GM19239 (cell line): ENCODE measurements at places on chromosomes 3 and 15.

DNA sequence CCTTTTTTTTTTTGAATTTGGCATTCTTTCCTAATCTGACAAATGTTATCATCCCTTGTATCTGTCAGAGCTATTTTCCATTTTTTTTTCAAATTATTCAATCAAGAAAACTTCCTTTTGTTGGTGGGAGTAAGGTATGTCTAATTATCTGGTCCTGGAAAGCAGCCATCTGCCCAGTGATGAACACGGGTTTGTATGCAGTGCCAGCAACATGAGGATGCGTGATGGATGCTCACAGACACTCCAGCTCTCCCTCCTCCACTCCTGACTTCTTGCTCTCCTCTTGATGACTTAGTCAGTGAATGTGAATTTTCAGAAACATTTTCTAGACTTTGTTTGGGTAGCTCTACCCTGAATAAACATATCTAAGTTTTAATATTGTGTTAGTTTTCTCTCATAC lies 79.2 kb downstream of the IL1RAP start:
- DNase-seq: no peak

DNA sequence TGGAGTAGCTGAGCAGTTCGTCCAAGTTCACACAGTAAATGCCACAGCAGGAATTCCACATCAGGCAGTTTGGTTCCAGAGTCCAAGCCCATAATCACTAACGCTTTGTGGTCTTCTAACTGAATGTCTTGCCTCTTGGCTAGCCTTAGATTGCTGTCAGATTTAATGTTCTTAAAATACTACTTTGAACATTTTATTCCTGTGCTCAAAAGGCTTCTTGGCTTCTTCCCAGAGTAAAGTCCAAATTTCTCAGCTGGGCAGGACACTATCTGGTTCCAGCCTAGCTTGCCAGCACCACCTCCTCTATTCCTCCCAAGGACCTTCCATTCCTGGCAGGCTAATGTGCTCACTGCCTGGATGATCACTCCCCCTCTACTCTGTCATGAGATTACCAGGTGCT lies 256.9 kb downstream of the SQOR start:
- DNase-seq: no peak

GRCh38 chr3:21893242-21893641 lies 142.2 kb upstream of the ZNF385D start:
- no peak for DNase-seq

DNA sequence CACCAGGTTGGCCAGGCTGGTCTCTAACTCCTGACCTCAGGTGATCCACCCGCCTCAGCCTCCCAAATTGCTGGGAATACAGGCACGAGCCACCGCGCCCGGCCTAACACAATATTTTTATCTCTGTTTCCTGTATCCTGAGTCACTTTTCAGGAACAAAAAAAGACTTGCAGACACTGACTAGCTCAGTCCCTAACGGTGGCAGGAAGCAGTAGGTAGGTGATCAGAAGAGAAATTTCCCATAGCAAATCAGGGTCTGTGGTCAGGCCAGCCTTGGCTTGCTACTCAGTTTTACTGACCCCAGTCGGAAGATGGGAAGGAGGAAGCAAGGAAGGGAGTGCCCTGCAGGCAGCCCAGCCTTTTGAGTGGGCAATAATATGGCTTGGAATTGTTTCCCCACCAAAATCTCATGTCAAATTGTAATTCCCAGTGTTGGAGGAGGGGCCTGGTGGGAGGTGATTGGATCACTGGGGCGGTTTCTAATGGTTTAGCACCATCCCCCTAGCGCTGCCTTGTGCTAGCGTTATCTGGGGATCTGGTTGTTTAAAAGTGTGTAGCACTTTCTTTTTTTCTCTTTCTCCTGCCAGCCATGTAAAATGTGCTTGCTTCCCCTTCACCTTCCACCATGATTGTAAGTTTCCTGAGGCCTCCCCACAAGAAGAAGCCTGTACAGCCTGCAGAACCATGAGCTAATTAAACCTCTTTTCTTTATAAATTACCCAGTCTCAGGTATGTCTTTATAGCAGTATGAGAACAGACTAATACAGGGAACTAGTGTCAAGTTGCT lies 19.5 kb upstream of the CDCP1 start:
- DNase-seq: no peak

- DNase-seq: no peak
Observed at GRCh38 chr3:121895121-121895520, 920 bp downstream of the SLC15A2 start.

GRCh38 chr3:187212196-187212545 lies 14.9 kb downstream of the RTP1 start:
- no peak for DNase-seq

DNA sequence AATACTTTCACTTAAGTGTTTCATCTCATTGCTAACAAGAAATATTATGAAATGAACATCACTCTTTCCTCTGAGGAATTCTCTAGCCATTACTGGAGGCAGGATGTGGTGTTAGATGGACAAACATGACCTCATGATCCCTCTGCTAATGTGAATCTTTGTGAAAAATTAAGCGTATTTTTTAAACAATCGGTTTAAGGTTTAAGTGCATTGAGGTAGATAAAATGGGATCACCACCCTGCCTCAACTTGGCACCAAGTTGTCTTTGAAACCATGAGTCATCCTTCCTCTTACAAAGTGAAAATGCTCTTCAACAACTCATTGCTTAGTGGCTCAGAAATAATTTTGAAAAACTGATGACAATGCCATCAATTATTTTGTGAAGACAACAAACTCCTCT lies 76.0 kb upstream of the DCBLD2 start:
- DNase-seq: no peak

DNA sequence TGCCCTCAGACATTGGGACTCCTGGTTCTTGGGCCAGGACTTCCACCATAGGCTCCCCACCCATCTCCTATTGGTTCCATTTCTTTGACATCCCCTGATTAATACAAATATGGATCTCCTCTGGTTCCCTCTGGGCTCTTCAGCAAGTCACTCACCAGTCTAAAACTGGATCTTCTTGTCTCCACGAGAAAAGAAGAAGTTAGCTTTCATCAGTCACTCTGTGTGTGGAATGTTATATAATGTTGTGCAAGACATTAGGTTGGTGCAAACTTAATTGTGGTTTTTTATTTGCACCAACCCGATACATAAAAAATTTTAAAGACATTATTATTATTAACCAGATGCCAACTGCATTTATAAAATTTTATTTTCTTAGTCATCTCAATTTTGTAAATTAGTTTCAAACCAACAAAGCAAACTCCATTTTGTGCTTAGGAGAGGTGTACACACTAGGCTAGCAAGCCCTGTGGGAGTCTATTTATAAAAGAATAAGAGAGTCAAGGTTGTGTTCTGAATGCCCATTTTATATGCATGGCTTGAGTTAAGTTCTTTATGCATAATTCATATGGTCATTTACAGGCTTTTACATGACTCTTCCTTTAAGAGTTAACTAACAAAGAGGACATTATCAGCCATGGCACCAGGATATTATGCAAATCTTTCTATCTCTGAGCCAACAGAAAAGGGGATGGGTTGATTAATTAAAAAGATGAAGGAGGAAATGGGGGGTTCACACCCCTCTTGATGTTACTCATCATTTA lies 35.1 kb upstream of the IL12A start:
- DNase-seq: no peak

- no peak for DNase-seq
Observed at GRCh38 chr3:152087153-152087552, 181.6 kb upstream of the MBNL1 start.

DNA sequence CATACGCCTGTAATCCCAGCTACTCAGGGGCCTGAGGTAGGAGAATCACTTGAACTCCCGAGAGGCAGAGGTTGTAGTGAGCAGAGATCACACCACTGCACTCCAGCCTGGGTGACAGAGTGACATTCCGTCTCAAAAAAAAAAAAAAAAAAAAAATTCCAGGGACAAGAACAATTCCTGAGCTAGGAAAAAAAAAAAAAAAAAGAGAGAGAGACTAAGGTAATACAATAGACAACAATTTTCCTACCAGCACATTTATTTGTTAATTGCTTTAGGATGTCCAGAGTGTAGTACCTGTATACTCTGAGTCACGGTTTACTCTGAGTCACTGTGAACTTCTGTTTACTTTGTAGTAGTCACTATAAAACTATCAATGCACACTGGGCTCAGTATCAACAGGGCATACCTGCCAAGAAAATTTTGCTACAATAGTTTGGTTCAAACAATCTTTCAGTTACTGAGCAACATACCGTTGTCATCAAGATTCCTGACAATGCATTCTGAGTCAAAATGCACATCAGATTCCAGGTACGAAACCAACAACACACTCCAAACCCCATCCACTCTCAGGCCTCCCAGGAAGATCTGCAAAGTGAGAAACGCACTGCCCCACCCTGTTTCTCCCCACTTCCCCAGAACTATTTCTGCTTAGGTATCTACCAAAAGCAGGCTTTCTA lies 28.3 kb downstream of the IGF2BP2 start:
- no peak for DNase-seq

- no peak for DNase-seq
Observed at GRCh38 chr3:128411574-128412064, 55.1 kb downstream of the DNAJB8 start.

DNA sequence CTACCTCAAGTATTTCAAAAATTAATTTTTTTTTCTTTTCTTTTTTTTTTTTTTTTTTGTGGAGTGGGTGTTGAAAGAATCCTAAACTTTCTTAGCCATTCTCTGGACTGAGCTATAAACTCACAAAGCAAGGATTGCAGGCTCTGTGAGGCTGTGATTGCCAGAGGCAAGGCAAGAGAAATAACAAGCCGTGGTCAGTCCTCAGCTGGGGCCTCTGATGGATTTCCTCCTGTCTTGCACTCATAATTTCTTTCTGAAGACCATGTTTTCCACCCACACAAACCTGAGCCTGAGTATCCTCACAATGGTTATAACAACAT lies 1.3 kb downstream of the CX3CR1 start:
- no peak for DNase-seq

GRCh38 chr3:10228248-10228950 lies 19.9 kb upstream of the TATDN2 start:
- DNase-seq: no peak

DNA sequence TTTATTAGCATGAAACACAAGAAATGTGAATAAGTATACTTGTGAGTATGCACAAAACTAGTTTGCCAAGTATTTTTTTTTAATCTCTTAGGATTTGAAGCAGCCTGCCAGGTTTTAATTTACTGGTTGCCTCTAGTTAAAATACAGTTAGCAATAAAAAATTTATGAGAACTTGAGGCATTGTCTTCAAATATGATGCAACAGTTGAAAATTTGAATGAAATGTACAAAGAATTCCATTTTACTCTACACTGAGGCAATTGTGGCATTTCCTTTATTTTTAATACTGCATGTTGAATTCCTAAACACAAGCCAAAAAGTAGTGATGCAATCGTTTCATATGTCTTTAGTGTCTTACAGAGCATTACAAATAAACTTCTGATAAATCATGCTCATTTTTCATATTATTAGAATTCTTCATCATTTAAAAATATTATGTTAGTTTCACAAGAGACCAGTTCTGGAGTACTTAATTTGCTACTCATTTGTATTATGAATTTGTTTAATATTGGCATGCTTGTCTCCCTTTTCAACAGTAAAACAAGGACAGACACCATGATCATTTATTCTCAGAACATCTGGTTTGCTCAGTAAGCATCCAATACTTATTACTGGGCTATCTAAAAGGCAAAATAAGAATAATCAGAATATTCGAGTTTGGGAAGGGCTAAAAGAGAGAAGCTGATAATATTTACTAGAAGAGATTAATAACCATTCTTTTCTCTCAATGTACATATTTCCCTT lies 124.8 kb upstream of the PTX3 start:
- no peak for DNase-seq

DNA sequence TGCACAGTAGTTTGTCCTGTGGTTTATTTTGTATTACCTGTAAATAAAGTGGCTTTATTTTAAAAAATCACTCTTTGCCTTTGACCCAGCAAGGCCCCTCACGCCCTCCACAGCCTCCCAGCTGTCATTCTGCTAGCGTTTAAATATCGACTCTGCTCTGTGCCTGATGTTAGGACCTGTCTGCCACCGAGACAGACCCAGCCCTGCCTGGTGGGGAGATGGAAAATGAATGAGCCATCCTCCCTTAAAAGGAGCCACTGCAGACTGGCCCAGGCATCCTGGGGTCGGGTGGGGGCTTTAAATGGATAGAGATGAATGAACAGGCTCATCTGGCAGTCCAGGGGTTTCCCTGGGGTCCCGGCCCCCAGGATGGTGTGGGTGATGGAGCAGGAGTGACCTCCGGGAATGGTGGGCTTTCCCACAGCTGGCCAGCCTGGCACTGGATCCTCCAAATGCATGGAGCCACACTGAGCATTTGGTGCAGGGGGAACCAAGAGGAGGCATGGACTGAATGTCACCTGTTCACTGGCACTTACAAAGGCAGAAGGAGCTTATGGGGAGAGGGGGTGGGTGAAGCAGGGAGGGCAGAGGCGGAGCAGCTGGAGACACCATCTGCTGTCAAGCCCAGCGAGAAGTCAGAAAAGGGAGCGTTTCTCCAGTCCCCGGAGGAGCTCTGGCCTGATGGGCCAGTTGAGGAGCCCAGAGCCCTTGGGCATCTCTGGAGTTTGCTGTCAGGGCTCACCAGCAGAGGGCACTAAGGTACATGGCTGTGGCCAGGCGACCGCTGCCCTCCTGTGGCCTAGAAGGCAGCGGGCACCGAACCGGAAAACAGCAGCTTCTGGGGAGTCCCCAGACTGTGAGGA lies 11.9 kb downstream of the GRM2 start:
- DNase-seq: peak; percentile 82

DNA sequence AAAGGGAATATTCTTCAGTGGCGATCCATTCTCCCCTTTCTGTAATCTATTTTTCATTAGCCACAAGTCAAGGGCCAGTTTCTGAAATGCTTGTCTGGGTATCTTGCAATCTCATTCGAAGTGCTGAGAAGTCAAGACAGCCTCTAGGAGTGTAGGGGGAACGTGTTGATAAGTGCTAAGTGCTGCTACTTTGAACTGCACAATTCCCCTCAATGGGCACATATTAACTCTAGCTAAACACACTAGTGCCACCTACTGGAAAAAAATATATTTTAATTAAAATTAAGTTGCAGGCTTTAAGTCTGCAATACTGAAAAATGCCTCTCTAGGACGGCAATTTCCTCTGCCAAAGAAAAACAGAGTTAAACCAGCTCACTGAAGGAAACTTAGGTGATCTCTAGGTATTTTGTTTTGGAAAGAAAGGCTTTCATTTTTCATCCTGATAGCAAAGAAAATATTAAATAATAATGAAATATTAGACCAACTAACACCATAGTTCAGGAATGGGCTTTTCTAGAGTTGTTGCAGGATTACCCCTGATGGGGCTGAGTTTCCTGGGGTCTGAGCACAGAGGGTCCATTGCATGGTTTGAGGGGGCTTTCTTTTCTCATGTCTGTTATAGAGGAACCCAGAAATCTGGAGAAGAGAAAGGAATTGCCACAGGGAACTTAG lies 181.9 kb upstream of the KBTBD8 start:
- peak; percentile 9 for DNase-seq

DNA sequence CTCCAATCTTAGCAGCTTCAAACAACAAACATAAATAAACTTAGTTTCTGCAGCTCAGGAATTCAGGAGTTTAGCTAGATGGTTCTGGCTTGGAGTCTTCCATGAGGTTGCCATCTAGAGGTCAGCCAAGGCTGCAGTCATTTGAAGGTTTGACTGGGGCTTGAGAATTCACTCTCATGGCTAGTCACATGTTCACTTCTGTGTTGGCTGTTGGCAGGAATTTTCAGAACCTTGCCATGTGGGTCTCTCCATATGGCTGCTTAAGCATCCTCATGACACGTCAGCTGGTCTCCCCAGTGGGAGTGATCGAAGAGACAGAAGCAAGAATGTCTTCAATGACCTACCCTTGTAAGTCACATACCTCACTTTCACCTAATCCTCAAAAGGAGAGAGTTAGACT lies 269.2 kb upstream of the CNTN3 start:
- no peak for DNase-seq

- DNase-seq: no peak
Observed at GRCh38 chr3:101074518-101074917, 81.3 kb upstream of the ABI3BP start.
